ENCODE measurements at places on chromosomes 12 and 14.

DNA sequence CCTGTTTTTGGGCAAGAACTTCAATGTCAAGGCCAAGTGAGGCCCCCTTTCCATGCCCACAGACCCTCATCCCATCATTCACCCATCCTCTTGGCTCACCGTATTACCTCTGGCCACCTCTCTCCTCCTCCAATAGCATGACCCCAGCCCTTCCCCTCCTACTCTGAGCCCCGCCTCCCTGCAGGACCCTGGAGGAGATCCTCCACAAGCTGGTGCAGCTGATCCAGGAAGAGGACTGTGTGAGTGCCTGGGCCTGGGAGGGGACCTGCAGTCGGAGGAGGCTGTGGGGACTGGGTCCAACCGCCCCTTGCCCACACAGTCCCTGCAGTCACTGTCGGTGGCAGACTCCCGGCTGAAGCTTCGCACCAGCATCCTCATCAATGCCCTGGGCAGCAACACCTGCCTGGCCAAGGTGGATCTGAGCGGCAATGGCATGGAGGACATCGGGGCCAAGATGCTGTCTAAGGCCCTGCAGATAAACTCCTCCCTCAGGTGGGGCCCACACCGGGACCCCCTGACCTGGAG is 7.2 kb downstream of the CARMIL3 start:
- no peak for DNase-seq

- DNase-seq, result peak; percentile 41
These were observed 851.8 kb downstream of the TMEM121 start for GRCh38 chr14:106378191-106378590.

- DNase-seq, result no peak
These were observed 161.4 kb downstream of the ADGRD1 start for GRCh38 chr12:131114942-131115584.

GRCh38 chr12:106170285-106170684 is 31.5 kb upstream of the NUAK1 start:
- DNase-seq, result no peak

DNA sequence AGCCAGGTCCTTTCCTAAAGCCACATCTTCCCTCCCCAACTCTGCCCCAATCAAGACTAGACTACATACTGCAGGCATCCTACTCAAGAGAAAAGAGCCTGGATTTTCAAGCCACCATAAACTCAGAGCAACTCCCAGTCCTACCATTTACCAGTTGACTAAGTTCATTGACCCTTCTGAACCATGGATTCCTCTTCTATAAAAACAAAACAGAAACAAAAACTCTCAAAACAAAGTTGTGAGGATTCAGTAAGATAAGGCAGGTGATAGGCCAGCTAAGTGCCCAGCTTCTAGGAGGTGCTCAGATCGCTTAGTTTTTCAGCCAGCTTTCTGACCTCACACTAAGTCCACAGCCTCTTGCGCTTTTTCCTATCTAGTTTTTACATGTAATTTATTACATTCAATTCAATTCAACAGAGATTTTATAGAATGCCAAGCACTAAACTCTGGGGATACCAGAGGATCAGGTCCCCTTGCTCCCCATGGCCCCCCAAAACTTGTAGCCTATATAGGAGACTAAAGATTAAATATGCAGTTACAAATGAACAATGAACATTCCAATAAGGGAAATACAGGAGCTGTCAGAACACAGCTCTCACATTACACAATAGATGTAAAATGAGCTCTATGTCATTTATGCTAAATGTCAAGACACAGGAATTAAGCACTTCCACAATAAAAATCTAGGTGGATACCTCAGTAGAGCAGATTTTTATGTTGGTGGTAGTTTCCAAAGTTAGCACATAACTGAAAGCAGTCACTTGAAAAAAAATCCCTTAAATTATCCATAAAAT is 104.5 kb upstream of the EGLN3 start:
- no peak for DNase-seq

- peak; percentile 80 for DNase-seq
These were observed at the start of the genes AKAP3 and NDUFA9 for GRCh38 chr12:4648501-4649357. AKAP3 (minus strand) TSS chr12:4649051; CDS start chr12:4638196, 10,855 bp downstream. NDUFA9 (plus strand) TSS chr12:4649114; CDS start chr12:4649127, 13 bp downstream.

- DNase-seq, result no peak
These were observed 21.9 kb upstream of the PTPRB start for GRCh38 chr12:70659077-70659606.

Data from CD4-positive, alpha-beta T cell treated with Interleukin-15 for 4 hours (primary cell).